ENCODE measurements at places on chromosomes 7 and 10.

DNA sequence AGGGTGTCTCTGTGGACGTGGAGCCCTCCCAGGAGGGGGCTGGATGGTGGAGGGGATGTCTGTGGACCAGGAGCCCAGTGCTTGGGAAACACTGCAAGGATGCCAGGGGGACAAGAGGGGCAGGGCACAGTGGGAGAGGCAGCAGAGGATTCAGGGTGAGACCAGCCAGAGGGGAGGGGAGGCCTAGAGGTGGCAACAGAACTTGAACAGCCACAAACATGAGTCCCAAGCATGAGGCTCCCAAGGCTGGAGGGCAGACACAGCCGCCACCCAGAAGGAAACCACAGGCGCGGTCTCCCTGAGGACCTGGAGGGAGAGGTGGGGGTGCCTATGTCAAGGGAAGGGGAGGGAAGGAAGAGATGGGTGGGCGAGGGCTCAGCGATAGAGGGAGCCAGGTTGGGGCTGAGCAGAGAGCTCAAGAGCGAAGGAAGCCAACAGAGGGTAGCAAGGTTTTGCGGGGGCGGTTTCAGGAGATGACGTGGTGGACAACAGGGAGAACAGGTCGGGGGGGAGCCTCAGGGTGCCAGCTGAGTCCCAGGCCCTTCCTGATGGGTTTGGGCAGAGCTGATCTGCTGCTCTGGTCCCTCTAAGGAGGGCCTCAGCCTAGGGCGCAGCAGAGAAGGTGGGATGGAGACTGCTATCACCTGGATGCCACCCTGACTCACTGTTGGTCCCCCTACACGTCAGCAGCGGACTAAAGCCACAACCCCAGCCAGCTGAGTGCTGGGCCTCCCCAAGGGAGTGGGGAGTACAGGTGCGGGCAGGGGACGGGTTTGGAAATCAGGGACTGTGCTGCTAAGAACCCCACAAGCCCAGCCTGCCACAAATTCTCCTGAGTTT, 6.7 kb upstream of the PILRA start:
- H3K36me3 ChIP-seq, result peaks cover 38% of the 10 kb centered on the region
- peak overlapping the region; percentile 95 for H3K27ac ChIP-seq
- peak overlapping the region; percentile 55 for H3K4me3 ChIP-seq
- H3K4me1 ChIP-seq, result peaks cover 38% of the 10 kb centered on the region
- no peaks in the 10 kb centered on the region for H3K27me3 ChIP-seq

DNA sequence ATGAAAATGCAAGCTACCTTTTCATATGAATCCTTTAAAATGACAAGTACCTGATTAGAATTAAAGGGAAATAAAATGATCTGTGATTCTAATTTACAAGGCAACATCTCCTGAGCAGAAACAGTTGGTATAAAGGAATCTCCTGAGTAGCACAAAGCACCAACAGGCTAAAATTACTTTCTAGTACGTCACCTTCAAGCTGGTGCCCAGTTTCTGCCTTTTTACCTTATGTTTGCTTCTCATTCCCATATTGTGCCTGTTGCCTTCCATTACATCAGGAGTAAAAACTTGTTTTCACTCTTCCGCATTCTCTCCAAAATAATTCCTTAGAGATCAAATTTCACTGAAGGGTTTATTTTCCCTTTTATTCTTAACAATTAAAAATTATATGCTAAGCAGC, 587.1 kb upstream of the KCND2 start:
- no peak overlapping the region for H3K27ac ChIP-seq
- H3K27me3 ChIP-seq, result no peaks in the 10 kb centered on the region
- H3K4me3 ChIP-seq, result no peak overlapping the region

DNA sequence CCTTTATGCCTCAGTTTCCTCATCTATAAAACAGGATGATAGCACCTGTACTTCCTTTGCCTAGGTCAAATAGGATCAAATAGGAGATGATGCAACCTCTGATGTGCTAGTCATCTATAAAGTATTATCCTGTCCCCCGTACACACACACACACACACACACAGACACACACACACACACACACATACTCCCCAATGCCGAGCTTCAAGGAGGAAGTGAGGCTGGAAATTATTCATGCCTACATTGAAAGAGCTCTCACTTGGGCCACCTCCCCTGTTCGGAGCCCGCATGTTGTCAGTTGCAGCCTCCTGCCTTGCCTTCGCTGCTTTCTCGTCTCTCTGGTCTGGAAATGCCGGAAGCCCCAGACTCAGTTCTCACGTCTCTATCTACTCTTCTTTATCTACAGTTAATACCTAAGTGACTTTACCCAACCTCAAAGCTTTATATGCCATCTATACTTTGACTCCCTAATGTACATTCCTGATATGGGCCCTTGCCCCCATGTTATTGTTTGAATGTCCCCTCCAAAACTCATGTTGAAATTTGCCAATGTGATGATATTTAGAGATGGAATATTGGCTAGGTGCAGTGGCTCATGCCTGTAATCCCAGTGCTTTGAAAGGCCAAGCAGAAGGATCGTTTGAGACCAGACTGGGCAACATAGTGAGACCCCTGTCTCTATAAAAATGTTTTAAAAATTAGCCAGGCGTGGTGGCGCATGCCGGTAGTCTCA, 6.9 kb upstream of the UBE2H start:
- no peak overlapping the region for H3K27ac ChIP-seq
- no peaks in the 10 kb centered on the region for H3K4me1 ChIP-seq
- H3K27me3 ChIP-seq, result no peaks in the 10 kb centered on the region
- no peak overlapping the region for H3K4me3 ChIP-seq
- H3K36me3 ChIP-seq, result peaks cover 2% of the 10 kb centered on the region

DNA sequence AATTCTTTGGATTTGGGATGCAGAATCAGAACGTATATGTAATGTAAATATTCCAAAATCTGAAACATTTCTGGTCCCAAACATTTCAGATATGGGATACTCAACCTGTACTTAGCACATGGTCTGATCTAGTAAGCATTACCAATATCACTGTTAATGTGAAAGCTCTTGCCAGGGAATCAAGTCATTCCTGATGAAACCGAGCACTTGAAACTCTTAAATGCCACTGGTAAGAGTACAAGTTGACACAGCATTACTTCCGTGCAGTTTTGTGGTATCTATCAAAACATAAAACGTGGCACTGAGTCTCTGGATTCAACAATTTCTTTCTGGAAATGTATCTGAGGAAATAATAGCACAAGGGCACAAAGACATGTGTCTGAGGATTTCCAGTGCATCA, 155.7 kb downstream of the RTKN2 start:
- DNase-seq, result no peak
- H3K27me3 ChIP-seq, result no peaks in the 10 kb centered on the region
- no peaks in the 10 kb centered on the region for H3K36me3 ChIP-seq
- H3K27ac ChIP-seq, result no peak overlapping the region
- no peak overlapping the region for H3K4me3 ChIP-seq

GRCh38 chr10:73625004-73625883, 16.0 kb downstream of the MYOZ1 start:
- no peak for DNase-seq
- peak overlapping the region; percentile 98 for H3K27ac ChIP-seq
- peaks cover 16% of the 10 kb centered on the region for H3K4me1 ChIP-seq
- H3K27me3 ChIP-seq, result no peaks in the 10 kb centered on the region
- peak overlapping the region; percentile 90 for H3K4me3 ChIP-seq

- peak overlapping the region; percentile 87 for H3K4me3 ChIP-seq
- H3K4me1 ChIP-seq, result peaks cover 19% of the 10 kb centered on the region
- no peaks in the 10 kb centered on the region for H3K27me3 ChIP-seq
- peaks cover 11% of the 10 kb centered on the region for H3K36me3 ChIP-seq
Measured at GRCh38 chr7:73739387-73739767, 775 bp upstream of the ABHD11 start.

GRCh38 chr10:132142396-132143161, 44.2 kb upstream of the DPYSL4 start:
- H3K36me3 ChIP-seq, result no peaks in the 10 kb centered on the region
- H3K4me3 ChIP-seq, result no peak overlapping the region
- no peaks in the 10 kb centered on the region for H3K4me1 ChIP-seq
- no peak overlapping the region for H3K27ac ChIP-seq
- H3K27me3 ChIP-seq, result no peaks in the 10 kb centered on the region

DNA sequence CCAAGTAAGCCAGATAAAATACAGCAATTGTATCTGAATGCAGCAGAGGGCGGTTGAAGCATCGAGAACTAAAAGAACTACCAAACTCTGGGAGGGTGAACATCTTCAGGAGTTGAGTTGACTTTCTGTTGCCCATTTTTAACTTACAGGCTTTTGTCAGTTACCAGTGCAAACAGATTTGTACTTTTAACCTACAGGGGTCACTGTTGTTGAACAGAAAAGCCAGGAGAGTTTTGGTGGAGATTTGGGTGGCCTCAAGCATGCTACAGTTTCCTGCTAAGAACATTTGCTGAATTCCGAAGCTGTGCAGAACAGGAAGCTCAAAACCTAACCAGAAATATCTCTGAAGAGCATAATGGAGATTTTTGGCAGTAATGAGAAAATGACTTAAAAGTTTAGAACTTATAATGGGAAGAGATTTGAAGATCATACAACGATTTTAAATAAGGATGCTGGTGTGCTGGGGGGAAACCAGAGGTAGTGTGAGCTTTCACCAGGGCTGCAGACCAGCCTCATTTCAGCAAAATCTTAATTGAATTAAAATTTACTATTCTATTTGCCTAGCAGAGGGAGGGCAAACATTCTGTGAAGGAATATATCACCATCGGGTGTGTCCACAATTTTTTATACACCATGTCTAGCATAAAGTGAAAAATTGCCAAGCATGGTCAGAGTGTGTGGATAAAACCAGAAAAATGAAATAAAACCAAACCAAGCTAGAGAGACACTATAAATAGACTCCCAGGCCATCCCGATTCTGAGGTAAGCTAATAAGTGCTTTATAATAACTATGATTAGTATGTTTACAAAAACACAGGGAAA, 208.6 kb upstream of the CCDC6 start:
- DNase-seq, result no peak
- H3K27ac ChIP-seq, result no peak overlapping the region
- no peaks in the 10 kb centered on the region for H3K27me3 ChIP-seq
- no peak overlapping the region for H3K4me3 ChIP-seq

DNA sequence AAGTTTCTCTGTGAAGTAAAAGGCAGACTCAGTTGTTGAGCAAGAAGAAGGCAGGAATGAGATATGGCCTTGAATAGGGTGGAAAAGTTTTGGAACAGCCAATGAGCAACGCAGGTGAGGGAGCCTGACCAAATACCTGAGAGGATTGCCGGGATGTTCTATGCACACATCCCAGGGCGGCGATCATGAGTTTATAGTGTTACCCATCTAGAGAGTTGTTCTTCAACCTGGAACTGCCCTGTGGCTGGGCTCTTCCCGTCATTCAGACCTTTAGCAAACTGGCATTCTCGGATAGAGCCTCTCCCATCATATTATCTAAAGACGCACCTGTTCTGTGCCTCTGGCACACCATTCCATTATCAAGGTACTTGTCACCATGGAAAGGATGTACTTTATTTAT, 103.0 kb upstream of the KIF5B start:
- peaks cover under 1% of the 10 kb centered on the region for H3K27me3 ChIP-seq
- no peak for DNase-seq
- no peak overlapping the region for H3K27ac ChIP-seq
- H3K4me1 ChIP-seq, result no peaks in the 10 kb centered on the region
- H3K4me3 ChIP-seq, result no peak overlapping the region

GRCh38 chr7:79528421-79528820, 75.0 kb upstream of the MAGI2 start:
- H3K36me3 ChIP-seq, result no peaks in the 10 kb centered on the region
- no peaks in the 10 kb centered on the region for H3K27me3 ChIP-seq
- H3K4me1 ChIP-seq, result no peaks in the 10 kb centered on the region
- H3K27ac ChIP-seq, result no peak overlapping the region

DNA sequence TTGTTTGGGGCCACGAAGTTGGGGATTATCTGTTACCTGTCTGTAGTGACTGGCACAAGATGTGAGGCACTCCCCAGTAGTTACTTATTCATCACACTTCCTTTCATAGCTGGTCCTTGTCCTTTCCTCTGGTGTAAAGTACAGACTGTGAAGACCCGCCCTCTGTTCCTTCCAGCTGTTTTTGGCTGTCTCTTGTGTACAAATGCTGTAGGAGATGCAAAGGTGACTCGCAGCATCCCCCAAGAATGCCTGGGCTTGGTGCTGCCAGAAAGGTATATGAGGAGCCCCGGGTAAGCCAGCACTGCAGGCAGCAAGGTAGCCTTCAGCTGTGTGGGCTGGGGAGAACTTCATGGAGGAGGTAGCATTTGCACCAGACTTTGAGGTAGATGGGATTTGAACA, 236.6 kb downstream of the EBF3 start:
- H3K27me3 ChIP-seq, result no peaks in the 10 kb centered on the region
- H3K27ac ChIP-seq, result no peak overlapping the region
- no peak for DNase-seq
- H3K4me1 ChIP-seq, result no peaks in the 10 kb centered on the region
- peaks cover 2% of the 10 kb centered on the region for H3K36me3 ChIP-seq

DNA sequence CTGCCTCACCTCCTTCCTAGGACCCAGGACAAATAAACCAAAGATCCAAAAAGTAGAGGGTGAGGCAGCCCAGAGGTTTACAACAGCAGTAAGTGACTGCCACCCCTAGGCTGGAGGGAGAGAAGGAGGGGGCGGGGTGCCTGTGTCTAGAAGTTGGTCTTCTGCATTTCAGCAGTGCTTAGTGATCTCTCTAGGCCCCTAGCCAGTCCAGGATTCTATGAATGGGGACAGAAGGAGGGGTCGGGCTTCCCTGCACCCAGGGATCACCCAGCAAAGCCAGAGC, 62.8 kb upstream of the KDM7A start:
- H3K27me3 ChIP-seq, result no peaks in the 10 kb centered on the region
- peaks cover 6% of the 10 kb centered on the region for H3K4me1 ChIP-seq
- H3K27ac ChIP-seq, result no peak overlapping the region

DNA sequence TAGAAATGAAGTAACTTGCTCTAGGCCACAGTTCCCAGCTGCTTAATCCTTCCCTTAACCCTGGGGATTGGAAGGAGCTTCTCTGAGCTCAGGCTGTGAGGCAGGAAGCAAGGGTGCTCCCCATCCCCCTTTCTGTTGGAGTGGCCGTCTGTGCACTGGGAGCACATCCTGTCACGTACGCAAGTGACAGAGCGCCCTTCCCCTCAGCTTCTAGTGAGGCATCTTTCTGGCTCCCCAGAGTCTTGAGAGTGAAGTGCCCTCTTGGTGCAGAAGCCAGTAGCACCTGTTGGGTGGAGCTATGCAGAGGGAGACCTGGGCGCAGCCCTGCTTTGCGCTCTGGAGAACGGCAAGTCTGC, 47.8 kb downstream of the SHH start:
- no peaks in the 10 kb centered on the region for H3K27me3 ChIP-seq
- peaks cover 52% of the 10 kb centered on the region for H3K4me1 ChIP-seq
- H3K27ac ChIP-seq, result peak overlapping the region; percentile 76
- H3K36me3 ChIP-seq, result peaks cover 28% of the 10 kb centered on the region
- H3K4me3 ChIP-seq, result peak overlapping the region; percentile 67

GRCh38 chr10:22436526-22436892, 91.2 kb downstream of the SPAG6 start:
- H3K4me1 ChIP-seq, result peaks cover 38% of the 10 kb centered on the region
- no peaks in the 10 kb centered on the region for H3K27me3 ChIP-seq
- H3K27ac ChIP-seq, result peak overlapping the region; percentile 97
- no peak for DNase-seq

DNA sequence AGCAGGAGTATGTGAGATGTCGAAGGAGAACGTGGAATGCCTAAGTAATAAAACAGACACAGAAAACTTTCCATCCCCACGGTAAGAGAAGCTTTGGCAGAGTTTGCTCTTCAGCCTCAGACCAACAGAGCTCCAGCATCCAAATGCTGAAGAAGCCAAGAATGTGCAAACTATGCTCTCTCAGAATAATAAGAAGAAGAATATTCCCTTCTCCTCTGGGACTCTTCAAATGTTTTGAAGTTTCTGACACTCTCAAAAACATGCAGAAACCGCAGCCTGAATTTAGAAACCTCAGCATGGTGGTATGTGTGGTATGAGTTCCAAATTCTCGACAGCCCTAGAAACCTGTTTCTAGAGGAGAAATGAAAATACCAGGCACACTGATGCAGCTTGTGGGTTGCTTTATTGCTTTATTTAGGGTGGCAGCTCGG, 113.3 kb downstream of the KCNMA1 start:
- H3K4me1 ChIP-seq, result no peaks in the 10 kb centered on the region
- H3K27ac ChIP-seq, result no peak overlapping the region
